ENCODE measurements at places on chromosomes 5 and 9.

- peaks cover 82% of the 10 kb centered on the region for H3K4me1 ChIP-seq
- H3K4me3 ChIP-seq, result peak overlapping the region; percentile 86
- peak; percentile 89 for DNase-seq
These were observed 704 bp downstream of the SUSD1 start for GRCh38 chr9:112174222-112174964.

DNA sequence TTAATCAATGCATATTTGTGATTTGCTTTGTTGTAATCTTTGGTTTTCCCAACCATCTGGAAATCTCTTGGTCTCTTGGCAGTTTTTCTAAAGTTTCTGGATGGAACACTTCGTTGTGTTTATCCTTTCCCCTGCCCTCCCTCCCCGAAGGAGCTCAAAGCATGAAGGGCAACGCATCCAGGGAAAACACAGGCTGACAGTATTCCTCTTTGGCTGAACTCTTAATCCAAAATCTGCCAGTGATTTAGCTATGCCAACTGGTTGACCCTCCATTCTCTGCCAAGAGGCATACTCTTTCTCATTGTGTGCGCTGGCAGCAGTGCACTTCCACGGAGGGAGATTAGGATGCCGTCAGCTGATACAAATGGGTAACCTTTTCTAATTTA, 20.5 kb downstream of the ZBTB34 start:
- no peak for DNase-seq
- peaks cover 16% of the 10 kb centered on the region for H3K4me1 ChIP-seq
- peaks cover 30% of the 10 kb centered on the region for H3K36me3 ChIP-seq

GRCh38 chr9:122955961-122956360, 15.1 kb downstream of the RABGAP1 start:
- DNase-seq, result no peak
- no peaks in the 10 kb centered on the region for H3K27me3 ChIP-seq
- H3K4me3 ChIP-seq, result no peak overlapping the region
- H3K36me3 ChIP-seq, result peaks cover 13% of the 10 kb centered on the region
- no peaks in the 10 kb centered on the region for H3K4me1 ChIP-seq

- H3K4me1 ChIP-seq, result no peaks in the 10 kb centered on the region
- no peak overlapping the region for H3K27ac ChIP-seq
- no peaks in the 10 kb centered on the region for H3K36me3 ChIP-seq
These were observed 97.2 kb downstream of the CARTPT start for GRCh38 chr5:71816307-71816706.

GRCh38 chr5:153147891-153148623, 342.4 kb upstream of the GRIA1 start:
- no peak overlapping the region for H3K4me3 ChIP-seq
- H3K4me1 ChIP-seq, result no peaks in the 10 kb centered on the region
- H3K27me3 ChIP-seq, result no peaks in the 10 kb centered on the region
- H3K36me3 ChIP-seq, result no peaks in the 10 kb centered on the region
- no peak for DNase-seq
- H3K27ac ChIP-seq, result no peak overlapping the region

- H3K27ac ChIP-seq, result peak overlapping the region; percentile 5
- peak overlapping the region; percentile 72 for H3K4me3 ChIP-seq
- no peak for DNase-seq
- H3K36me3 ChIP-seq, result no peaks in the 10 kb centered on the region
- peaks cover 26% of the 10 kb centered on the region for H3K4me1 ChIP-seq
These were observed 9.4 kb upstream of the NFIB start for GRCh38 chr9:14323083-14323971.

DNA sequence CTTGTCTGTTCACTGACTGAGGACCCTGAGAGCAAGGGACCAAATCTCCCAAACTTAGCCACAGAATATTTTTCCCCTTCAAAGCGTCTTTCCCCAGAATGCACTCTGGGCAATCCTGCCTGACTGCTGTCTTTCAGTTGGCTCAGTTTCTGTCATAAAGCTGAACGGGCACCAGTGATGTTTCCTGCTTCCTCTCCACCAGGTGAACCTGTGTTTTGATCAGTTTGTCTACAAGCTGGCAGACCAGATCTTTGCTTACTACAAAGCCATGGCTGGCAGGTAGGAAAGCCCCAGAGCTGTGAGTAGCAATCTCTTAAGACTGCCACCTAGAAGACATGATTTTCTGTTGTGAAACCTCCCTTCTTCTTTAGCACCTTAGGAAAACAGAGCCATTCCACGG, 61.8 kb downstream of the CYFIP2 start:
- peaks cover 90% of the 10 kb centered on the region for H3K36me3 ChIP-seq
- peak overlapping the region; percentile 77 for H3K27ac ChIP-seq
- H3K4me3 ChIP-seq, result no peak overlapping the region
- no peaks in the 10 kb centered on the region for H3K27me3 ChIP-seq
- H3K4me1 ChIP-seq, result peaks cover 22% of the 10 kb centered on the region
- DNase-seq, result no peak
